Stimulated activated CD8-positive, alpha-beta memory T cell treated with anti-CD3 and anti-CD28 coated beads, Interleukin-7, amount 100 ng/mL, for 1 hour (primary cell): ENCODE measurements at places on chromosomes 11 and 22.

DNA sequence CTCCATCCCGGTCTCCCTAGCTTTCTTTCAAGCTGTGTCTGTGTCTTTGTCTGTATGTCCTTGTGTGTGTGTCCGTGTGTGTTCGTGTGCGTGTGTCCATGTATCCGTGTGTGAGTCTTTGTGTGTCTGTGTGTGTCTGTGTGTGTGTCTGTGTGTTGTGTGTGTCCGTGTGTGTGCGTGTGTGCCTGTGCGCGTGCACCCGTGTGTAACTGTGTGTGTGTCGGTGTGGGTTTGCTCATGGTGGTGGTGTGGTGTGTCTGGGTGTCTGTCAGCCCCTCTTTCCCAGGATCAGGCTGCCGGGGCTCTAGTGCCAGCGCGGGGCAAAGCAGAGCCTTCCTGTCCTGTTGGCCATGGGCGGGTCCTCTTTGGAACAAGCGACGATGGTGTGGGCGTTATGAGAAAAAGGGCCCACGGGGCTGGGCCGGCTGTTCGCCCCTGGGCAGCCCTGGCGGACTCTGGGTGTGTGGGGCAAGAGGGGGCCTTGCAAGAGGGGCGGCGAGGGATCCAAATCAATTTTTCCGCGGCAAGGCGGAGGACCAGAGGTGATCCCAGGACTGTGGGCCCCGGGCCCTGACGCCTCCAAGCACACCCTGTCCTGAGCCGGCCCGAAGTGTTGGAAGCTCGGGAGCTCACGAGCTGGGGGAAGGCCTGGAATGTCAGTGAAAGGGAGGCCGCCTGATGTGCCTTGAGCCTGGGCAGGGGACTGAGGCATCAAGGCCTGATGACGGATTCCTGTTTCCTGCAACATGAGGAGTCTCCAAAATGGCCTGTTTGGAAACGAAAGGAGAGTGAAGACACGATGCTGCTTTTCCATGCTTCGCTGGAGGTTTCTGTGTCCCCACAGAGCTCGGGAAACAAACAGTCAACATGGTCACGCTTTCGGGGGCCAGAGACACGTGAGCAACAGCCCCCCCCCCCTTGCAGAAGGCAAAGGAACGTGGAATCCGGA lies 3929.2 kb upstream of the OR11H1 start:
- DNase-seq: no peak

DNA sequence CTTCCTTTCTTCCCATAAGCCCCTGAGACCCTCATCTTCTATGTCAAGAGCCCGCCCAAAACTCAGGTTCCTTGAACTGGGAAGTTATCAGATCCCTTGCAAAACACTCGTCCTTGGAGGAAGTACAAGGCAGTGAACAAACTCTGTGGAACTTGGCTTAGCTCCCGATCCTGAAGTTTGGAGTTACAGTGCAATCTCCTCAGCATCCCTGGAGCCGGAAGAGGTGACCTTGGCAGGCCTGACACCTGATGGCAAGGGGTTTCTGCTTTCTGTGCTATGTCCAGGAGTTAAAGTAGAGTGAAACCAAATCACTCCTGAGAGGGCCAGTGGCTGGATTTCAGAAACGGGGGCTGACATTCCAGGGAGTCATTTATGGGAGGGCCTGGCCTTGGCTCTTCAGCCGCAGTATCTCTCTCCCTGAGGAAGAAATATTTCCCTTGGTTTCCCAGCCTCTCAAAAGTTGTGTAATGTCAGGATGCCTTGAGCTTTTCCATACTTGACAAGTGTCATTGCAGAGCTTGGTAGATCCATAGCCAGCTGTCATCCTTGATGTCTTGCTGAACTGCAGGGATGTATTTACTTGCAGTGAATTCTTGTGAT lies 1.9 kb upstream of the GRAMD1B start:
- DNase-seq: no peak

GRCh38 chr11:60633645-60634044 lies 65.8 kb upstream of the MS4A8 start:
- DNase-seq: no peak

- no peak for DNase-seq
Measured at GRCh38 chr11:62508336-62509058, 38.1 kb downstream of the AHNAK start.

DNA sequence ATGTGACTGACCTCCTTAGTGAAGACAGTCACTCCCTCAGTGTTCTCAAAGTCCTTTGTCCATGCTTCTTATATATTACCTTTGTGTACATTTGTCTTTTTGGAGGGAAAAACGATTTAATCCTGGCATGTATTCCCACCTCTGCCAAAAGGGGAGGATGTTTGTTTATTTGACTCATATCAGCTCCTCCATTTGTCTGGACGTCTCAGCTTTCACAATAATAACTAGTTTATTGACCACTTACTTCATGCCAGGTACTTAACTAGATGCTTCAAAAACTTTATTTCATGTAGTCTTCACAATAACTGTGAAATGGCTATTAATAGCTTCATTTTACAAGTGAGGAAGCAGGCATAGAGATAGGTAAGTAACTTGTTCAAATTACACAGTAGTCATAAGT lies 5.3 kb downstream of the TBCEL start:
- no peak for DNase-seq

- DNase-seq: no peak
Measured at GRCh38 chr22:35746248-35746647, 28.6 kb downstream of the APOL5 start.

DNA sequence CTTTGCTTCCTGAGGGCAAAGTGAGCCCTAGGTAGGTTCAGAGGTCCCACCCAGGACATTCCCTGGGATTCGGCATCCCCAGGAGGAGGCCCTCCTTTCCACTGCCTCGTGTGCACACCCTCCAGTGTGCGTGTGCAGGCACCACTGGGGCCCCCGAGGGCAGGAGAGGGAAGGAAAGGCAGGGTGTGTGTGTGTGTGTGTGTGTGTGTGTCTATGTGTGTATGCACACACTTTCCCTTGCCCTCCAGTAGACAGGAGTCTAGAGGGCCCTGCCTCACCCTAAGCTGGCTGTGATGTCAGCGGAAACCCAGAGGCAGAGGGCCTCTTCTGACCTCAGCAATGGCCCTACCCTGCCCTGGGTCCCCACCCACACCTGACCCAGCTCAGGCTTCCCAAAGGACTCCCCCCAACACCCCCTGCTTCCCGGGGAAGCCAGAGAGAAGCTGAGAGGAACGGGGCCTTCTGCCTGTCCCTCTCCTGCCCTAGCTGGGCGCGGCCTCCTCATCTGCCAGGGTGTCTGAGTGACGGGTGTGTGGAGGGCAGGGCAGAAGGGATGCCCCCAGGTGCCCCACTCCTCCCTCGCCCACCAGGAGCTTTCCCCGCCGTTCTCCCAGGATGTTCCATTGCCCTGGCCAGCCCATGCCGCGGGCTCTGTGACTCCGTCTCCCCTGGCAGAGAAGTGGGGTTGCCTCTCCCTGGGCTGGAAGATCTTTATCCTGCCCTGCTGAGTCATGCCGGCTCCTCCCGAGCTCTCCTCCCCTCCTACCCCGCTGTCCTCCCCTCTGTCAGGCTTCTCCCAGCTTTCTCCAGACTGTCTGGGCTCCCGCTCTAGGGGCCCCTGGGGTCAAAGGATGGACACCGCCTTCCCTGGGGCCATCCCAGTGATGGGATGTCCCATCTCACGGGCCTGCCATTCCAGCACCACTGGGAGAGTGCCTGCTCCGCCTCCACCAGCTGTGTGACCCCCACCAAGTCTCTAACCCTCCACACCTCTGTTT lies 6.0 kb upstream of the CLCF1 start:
- DNase-seq: no peak

GRCh38 chr11:4032097-4032496 lies 62.5 kb upstream of the RRM1 start:
- DNase-seq: no peak
